ENCODE measurements at places on chromosomes 12 and 14.

GRCh38 chr14:59398841-59399240, 66.3 kb downstream of the GPR135 start:
- DNase-seq, result peak; percentile 98

DNA sequence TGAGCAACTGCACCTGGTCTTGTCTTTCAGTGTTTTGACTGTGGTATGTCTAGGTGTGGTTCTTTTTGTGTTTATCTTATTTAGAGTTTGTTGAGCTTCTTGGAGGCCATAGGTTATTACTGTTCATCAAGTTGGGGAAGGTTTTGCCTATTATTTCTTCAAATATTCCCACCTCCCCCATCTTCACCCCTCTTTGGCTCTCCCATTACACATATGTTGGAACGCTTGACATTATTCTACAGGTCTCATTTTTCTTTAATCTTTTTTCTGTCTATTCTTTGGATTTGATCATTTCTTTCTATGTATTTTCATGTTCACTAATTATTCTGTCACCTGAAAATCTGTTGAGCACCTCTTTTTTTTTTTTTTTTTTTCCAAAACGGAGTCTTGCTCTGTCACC, 16.2 kb downstream of the MAPKAPK5 start:
- no peak for DNase-seq

DNA sequence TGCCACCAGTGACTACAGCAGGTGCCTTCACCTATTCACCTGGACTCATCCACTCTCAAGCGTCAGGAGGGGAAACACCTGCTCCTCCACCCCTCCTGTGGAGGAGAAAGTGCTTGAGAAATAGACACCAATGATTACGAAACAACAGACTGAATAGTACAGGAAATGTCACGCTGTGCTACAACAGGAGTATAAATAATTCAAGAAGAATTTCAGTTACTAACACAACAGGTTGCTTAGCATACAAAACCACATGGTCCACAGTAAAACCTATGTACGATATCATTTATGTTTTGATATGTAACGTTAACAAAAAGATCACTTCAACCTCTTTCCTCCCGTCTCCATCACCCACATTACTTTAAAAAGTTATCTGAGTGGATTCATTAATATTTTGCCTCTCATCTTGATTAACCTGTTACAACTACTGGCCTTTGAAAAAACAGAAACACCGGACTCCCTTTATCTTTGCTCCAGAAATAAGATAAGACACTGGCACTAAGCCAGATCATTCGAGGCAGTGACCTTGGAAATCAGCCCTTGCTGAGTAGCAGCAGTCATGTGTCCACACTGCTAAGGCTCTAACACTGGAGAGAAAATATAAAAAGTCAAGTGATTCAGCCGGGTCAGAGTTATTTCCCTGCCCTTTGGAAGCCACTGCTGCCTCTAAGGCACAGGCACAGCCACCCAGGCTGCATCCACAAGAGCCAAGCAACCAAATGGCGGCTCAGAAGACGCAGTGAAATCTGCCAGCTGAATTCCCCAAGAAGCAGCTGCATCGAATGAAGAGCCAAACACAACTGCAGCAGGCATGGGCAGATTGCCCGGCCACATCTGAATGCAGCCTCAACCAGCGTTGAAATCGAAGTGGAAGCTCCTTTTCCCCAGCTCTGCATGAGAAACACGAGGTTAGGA, 40.9 kb downstream of the NT5DC3 start:
- DNase-seq, result peak; percentile 25

- DNase-seq, result peak; percentile 33
Measured at GRCh38 chr14:30991408-30991807, 34.0 kb upstream of the AP4S1 start.

GRCh38 chr12:96091833-96092232, 56.4 kb upstream of the LTA4H start:
- peak; percentile 11 for DNase-seq
